H1 (cell line): ENCODE measurements at places on chromosomes 3 and 15.
A peak's percentile ranks its signal among the peaks of the same experiment; 100 is the strongest.

DNA sequence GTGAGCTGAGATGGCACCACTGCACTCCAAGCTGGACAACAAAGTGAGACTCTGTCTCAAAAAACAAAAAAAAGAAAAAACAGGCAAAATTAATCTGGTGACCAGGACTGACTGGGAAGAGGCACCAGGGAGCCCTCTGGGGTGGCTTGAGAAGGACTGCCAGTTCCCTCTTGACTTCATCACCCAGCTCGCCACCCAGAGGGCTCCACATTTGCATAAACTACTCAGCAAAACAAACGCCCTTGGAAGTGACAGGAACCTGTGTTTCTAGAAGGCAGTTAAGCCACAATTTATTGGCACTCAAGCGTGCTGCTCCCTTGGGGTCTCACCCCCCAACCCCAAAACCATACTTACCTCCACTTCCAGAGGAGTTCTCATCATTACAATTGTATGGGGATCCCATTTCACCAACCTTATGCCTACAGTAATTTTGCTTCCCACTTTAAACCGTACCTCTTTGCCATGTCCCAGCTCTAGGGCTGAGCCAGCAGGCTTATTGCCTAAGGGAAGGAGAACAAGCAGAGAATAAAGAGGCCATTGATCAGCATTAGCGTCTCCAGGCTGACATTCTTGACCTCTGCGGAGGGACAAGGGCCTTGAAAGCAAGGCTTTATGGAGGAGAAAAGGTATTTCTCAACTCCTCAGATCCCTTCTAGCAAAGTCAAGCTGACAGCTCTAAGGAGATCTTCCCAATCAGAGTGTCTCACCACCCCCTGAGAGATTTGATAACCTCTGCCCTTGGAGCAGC, 357.4 kb downstream of the SHQ1 start:
- no peak overlapping the region for H3K4me3 ChIP-seq
- no peaks in the 10 kb centered on the region for H3K27me3 ChIP-seq
- peaks cover 24% of the 10 kb centered on the region for H3K4me1 ChIP-seq
- no peak overlapping the region for H3K27ac ChIP-seq
- no peaks in the 10 kb centered on the region for H3K36me3 ChIP-seq

DNA sequence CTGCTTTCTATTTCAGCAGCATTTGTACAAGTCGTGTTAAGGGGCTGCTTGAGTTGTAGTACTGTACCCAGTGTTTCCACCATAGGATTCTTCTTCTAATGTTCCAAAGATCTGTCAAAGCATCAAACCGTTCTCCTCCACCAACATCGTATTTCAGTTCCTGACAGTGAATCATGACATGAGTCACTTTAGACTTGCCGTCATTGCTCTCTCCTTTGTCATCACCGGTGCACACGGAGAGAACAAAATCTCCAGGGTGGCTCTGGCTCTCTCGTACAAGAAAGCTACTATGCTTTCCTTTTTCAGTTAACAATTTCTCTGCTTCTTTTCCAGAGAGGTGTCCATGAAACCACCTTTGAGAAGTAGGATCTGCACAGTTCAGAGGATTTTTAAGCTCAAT, 270.9 kb upstream of the CCDC54 start:
- H3K4me1 ChIP-seq: no peaks in the 10 kb centered on the region
- no peaks in the 10 kb centered on the region for H3K27me3 ChIP-seq
- no peak overlapping the region for H3K27ac ChIP-seq
- no peak overlapping the region for H3K4me3 ChIP-seq

DNA sequence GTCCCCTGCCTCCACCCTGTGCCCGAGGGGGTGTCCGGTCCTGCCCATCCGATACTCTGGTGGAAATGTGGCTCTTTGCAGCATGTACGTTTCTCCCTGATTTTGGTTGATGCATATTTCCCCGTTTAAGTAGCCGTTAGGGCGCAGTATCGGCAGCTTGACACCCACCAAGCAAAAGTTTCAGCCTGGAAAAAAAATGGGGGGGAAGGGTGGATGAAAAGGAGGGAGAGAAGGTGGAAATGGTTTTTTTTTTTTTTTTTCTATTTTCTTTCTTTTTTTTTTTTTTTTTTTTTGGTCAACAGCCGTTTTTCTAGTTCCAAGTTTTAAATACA, 1.3 kb downstream of the RAP2B start:
- peak overlapping the region; percentile 94 for H3K4me3 ChIP-seq
- peaks cover 5% of the 10 kb centered on the region; the same call in 1 of the 2 replicates for H3K36me3 ChIP-seq
- no peaks in the 10 kb centered on the region for H3K27me3 ChIP-seq
- H3K4me1 ChIP-seq: no peaks in the 10 kb centered on the region

- no peak for DNase-seq
- no peaks in the 10 kb centered on the region for H3K36me3 ChIP-seq
- no peaks in the 10 kb centered on the region for H3K4me1 ChIP-seq
- H3K27me3 ChIP-seq: no peaks in the 10 kb centered on the region
These were observed 109.7 kb downstream of the NSMCE3 start for GRCh38 chr15:29159771-29160455.

- no peaks in the 10 kb centered on the region for H3K36me3 ChIP-seq
- H3K4me3 ChIP-seq: no peak overlapping the region
- DNase-seq: peak; percentile 39
These were observed 29.7 kb downstream of the ACSBG1 start for GRCh38 chr15:78204351-78205309.

DNA sequence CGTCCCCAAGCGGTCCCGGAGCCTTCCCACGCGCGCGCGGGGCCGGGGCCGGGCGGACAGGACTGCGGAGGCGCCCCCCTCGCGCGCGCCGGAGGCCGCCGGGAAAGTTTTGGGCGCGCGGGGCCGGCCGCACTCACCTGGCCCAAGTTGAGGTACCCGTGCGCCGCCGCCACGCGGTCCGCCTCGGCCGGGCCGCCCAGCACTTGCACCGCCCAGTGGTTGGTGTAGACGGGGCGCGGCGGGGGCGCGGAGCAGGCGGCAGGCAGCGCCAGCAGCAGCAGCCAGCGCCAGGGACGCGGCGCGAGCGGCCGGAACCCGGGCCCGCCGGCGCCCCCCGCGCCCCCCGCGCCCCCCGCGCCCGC, 289 bp downstream of the PCSK6 start:
- no peak overlapping the region for H3K27ac ChIP-seq
- no peaks in the 10 kb centered on the region for H3K36me3 ChIP-seq
- peak overlapping the region; percentile 37; the same call in 1 of the 2 replicates for H3K4me3 ChIP-seq
- peak; percentile 59 for DNase-seq
- no peaks in the 10 kb centered on the region; the same call in 1 of the 2 replicates for H3K4me1 ChIP-seq
- H3K27me3 ChIP-seq: peaks cover 11% of the 10 kb centered on the region

- no peak overlapping the region for H3K4me3 ChIP-seq
- no peaks in the 10 kb centered on the region for H3K36me3 ChIP-seq
- no peak overlapping the region for H3K27ac ChIP-seq
- DNase-seq: no peak
- peaks cover 3% of the 10 kb centered on the region for H3K27me3 ChIP-seq
- H3K4me1 ChIP-seq: no peaks in the 10 kb centered on the region
These were observed 10.9 kb upstream of the DLL4 start for GRCh38 chr15:40918146-40918798.

- H3K36me3 ChIP-seq: no peaks in the 10 kb centered on the region
- H3K27ac ChIP-seq: no peak overlapping the region
- no peak for DNase-seq
- no peak overlapping the region for H3K4me3 ChIP-seq
- H3K27me3 ChIP-seq: no peaks in the 10 kb centered on the region
These were observed 398.1 kb downstream of the NSUN3 start for GRCh38 chr3:94460931-94461330.

DNA sequence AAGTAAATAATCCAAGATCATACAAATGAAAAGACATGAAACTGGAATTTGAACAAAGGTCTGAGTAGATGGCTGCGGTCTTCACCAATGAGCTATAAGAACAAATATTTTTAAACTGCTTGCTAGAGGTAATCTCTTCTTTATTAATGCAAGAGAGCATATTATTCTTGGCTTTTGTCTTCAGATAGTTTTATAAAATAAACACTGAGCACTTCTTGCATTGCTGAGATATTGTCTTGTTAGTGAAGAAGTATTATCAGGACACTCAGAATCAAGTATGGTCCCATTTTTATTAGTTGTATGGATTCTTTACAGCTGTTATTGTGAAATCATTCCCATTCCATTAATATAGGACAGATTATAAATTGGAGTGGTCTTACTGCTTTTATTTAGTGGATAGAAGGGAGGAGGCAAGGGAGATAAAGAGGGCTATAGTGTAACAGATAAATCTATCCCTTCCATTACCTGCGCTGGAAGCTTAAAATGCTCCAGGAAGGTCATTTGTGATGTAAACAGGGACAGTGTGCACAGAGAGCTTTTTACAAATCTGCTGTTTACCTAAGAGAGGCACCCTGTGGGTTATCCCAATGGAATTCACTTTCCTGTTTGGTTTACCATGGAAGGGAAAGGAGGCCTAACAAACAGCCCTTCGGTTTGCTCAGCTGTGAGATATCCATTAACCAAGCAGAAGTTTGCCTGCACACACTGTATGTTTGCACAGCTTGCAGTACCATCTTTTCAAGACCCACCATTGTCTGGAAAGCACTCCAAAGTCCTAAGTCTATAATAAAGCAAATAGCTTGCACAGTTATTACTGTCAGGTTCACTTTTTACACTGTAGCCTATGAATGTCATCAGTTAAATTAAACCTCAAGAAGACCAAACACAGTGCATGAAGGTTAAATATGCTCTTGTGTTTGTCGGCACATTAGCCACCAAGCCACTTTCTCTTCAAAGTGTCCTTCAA, 347.7 kb upstream of the TGFBR2 start:
- no peak overlapping the region for H3K4me3 ChIP-seq
- no peak for DNase-seq
- no peaks in the 10 kb centered on the region; the same call in 1 of the 2 replicates for H3K4me1 ChIP-seq
- peak overlapping the region; percentile 15; the same call in 1 of the 2 replicates for H3K27ac ChIP-seq
- no peaks in the 10 kb centered on the region for H3K27me3 ChIP-seq
- no peaks in the 10 kb centered on the region for H3K36me3 ChIP-seq

- no peak for DNase-seq
- no peaks in the 10 kb centered on the region; the same call in 1 of the 2 replicates for H3K27me3 ChIP-seq
- peaks cover 12% of the 10 kb centered on the region for H3K4me1 ChIP-seq
- no peak overlapping the region for H3K27ac ChIP-seq
- no peaks in the 10 kb centered on the region for H3K36me3 ChIP-seq
- H3K4me3 ChIP-seq: peak overlapping the region; percentile 72; the same call in 1 of the 2 replicates
These were observed 755 bp upstream of the TMEM108 start for GRCh38 chr3:133037436-133037835.

DNA sequence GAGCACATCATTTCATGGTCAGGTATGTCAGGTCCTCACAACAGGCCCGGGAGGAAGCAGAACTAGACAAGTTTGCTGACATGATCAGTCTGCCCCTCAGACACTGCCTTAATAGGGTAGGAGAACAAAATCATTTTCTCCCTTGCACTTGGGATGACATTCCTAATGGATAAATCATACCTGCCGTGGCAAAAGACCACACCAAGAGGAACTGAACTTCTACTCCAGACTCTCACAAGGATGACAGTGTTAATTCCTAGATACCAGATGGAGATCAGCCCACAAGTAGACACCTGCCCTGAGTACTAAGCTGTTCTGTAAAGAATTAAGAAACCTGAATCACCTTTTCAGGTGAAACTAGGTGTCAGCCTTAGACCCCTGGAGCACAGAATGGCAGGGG, 19.5 kb downstream of the SIAH2 start:
- H3K27ac ChIP-seq: no peak overlapping the region
- no peaks in the 10 kb centered on the region for H3K36me3 ChIP-seq
- H3K27me3 ChIP-seq: no peaks in the 10 kb centered on the region
- DNase-seq: no peak

DNA sequence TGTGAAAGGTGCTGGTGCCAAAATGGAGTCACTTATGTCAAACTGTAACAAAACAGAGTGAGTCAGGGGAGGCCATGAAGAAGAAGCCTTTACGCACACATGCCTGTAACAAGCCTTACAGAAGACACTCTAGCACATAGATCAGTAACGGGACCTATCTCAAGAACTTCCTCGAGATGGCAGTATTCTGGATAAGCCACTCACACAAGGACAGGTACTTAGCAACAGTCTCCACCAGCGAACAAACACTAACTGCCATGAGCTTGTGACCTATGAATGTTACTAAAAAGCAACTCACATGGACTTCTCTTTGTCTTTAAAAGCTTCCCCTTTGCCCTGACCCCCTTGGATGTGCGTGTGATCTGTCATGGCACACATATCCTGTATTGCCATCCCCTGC, 235.1 kb downstream of the CD47 start:
- no peak overlapping the region for H3K4me3 ChIP-seq
- no peak overlapping the region for H3K27ac ChIP-seq
- no peaks in the 10 kb centered on the region for H3K4me1 ChIP-seq
- no peaks in the 10 kb centered on the region for H3K27me3 ChIP-seq
- DNase-seq: no peak
- H3K36me3 ChIP-seq: no peaks in the 10 kb centered on the region

GRCh38 chr15:54582863-54583643, 604.8 kb downstream of the UNC13C start:
- H3K27me3 ChIP-seq: no peaks in the 10 kb centered on the region
- no peak for DNase-seq
- H3K27ac ChIP-seq: no peak overlapping the region
- H3K36me3 ChIP-seq: no peaks in the 10 kb centered on the region
- no peaks in the 10 kb centered on the region for H3K4me1 ChIP-seq

GRCh38 chr15:61888074-61888780, 172.0 kb downstream of the VPS13C start:
- DNase-seq: no peak
- no peak overlapping the region for H3K4me3 ChIP-seq
- H3K4me1 ChIP-seq: no peaks in the 10 kb centered on the region
- H3K27me3 ChIP-seq: no peaks in the 10 kb centered on the region

GRCh38 chr15:48592221-48592731, 53.2 kb downstream of the FBN1 start:
- no peaks in the 10 kb centered on the region for H3K36me3 ChIP-seq
- H3K4me1 ChIP-seq: peaks cover 3% of the 10 kb centered on the region; the same call in 1 of the 2 replicates
- H3K27ac ChIP-seq: no peak overlapping the region
- DNase-seq: no peak
- no peak overlapping the region for H3K4me3 ChIP-seq
- no peaks in the 10 kb centered on the region for H3K27me3 ChIP-seq

DNA sequence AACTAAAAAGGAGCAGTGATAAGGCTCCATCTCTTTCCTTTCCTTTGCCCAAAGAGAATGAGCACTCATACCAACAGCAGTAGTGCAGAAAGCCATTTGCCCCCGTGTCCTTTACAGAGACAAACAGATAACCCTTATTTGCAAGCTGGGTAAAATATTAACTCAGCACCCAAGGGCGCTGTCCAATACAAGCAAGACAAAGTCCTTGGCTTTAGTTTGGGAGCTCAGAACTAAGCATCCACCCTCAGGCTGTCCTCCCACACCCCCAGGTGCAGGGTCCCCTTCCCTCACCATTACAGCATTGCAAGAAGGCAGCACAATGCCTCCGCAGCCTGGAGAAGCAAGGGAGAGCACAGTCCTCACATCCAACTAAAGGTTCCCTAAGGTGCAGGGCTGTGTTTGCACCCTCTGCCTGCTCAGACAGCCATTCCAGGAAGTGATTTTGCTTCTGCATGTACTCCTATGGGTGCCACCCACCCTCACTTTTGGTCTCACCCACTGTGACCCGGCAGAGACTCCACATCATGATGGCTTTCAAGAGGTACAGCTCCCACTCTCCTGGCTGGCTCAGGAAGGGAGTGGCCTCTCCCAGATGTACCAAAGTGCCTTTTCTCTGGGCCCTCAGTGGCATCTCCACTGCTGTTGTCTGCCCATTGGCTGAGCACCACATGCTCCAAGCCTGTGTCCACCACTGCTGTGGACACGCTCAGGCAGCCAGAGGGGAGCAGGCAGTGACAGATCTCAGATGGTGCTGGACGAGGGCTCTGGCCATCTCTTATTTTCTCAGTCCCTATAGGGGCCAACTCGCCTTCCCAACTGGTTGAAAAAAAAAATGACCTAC, 34.1 kb upstream of the HES1 start:
- H3K4me3 ChIP-seq: no peak overlapping the region
- H3K4me1 ChIP-seq: no peaks in the 10 kb centered on the region
- H3K27me3 ChIP-seq: no peaks in the 10 kb centered on the region
- DNase-seq: no peak
- H3K36me3 ChIP-seq: no peaks in the 10 kb centered on the region
